ENCODE measurements at places on chromosomes 7 and 10.

DNA sequence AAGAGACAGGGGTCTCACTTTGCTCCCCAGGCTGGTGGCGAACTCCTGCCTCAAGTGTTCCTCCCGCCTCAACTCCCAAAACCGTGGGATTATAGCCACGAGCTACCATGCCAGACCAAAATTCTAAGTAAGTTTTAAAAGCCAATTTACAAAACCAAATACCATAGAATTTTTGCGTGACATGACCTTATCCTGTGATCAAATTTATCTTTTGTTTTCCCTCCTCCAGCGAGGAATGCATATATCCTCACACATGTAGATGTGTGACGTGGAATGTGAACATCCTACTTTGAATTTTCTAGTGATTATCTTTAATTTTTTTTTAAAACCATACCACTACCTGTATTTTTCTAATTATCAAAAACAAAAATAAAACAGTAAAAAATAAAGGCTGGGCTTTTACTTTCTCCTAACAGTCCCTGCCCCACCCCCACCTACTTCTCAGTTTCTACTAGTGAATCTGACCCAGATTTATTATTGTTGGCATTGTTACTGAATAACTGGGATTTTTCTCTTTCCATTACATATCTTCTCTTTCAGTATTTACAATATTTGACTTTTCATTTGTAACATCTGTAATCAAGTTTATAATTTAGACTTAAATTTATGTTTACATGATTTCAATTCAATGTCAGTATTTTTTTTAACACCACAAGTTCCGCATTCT is 26.0 kb downstream of the CYTH3 start:
- no peak for DNase-seq

DNA sequence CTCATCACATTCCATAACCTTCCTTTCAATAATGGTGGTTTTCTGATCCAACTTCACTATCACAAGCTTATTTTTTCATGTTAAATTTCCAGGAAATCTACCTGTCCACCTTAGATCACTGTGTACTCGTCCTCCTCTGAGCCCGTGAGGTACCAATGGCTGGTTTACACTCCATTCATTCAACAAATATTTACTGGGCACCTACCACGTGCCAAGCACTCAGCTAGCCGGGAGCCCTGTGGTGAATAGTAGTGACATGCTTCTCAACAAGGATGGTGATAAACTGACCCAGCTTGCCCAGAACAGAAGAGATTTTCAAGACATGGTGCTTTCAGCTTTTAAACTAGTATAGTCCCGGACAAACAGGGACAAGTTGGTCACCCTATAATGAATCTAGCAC is 98.2 kb downstream of the FAM204A start:
- DNase-seq, result no peak

DNA sequence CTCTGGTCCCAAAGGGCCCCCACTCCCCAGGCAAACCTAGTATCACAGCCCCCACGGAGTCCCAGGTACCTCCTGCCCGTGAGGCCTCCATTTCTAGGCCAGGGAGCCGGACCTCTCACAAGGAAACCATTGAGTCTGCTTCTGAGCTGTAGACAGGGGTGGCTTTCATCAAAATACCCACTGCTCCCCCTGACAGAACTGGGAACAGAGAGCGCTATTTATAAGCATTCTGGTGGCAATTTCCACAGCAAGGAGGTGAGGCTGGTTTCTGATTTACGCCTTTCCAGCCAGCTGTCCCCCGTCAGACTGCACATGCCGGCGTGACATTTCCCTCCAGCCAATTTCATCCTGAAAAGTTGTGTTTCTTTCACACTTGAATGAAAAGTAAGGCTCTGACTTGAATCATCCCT is 407.5 kb upstream of the PRKCQ start:
- DNase-seq, result no peak

GRCh38 chr10:131925011-131925649 is 24.3 kb downstream of the PPP2R2D start:
- no peak for DNase-seq

- DNase-seq, result no peak
Observed at GRCh38 chr7:36583318-36583717, 141.0 kb downstream of the AOAH start.

DNA sequence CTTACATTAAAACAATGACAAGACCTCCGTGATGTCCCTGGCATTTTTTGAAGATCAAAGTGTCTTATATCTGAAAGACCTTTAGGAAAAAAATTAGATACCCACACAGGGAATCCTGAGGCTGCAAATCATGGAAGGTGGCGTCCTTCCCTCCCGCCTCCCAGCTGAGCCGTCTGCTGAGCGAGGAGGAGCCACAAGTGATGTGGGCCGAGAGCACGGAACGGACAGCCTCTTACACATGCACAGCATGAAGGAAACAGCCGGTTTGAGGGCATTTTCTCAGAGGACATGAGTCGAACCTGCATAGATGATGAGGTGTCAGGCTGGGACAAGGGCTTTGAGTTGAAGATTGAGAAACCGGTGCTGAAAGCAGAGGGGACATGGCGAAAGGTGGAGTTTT is 163.3 kb downstream of the ADARB2 start:
- DNase-seq, result no peak

GRCh38 chr7:22662556-22663356 is 64.2 kb upstream of the IL6 start:
- no peak for DNase-seq

DNA sequence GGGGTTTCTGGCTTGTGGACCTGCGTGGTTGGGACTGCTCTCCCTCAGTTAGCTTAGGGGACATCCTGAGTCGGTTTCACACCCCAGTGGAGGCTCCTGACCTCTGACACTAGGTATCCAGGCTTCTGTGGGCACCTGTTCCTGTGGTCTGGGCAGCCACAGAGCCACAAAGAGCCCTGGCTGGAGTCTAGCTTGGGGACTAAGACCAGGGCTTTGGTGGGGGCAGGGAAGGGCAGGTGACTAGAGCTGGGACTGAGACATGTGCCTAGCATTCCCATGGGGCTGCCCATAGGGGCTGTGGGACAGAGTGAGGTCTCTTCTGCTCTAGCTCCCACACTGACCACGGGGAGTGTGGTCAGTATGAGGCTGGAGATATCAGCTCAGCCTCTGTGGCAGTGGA is 4.0 kb upstream of the TMEM270 start:
- DNase-seq, result no peak

- no peak for DNase-seq
Observed at GRCh38 chr10:26952094-26952493, 91.3 kb upstream of the ABI1 start.

DNA sequence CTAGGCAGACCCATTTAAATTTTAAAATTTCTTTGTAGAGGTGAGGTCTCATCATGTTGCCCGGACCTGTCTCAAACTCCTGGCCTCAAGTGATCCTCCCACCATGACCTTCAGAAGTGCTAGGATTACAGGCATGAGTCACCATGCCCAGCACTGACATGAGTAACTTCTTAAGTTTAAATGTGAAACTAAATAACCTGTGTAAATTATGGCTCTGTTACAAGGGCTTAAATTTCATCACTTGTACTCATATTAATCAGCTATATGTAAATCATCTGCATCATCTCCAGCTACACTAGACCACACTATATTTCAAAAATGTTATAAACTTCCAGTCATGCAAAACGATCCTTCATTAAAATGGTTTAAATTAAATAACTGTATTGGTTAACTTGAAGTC is 56.1 kb downstream of the ATAD1 start:
- DNase-seq, result no peak

GRCh38 chr10:95618101-95618500 is 38.4 kb downstream of the ALDH18A1 start:
- no peak for DNase-seq

DNA sequence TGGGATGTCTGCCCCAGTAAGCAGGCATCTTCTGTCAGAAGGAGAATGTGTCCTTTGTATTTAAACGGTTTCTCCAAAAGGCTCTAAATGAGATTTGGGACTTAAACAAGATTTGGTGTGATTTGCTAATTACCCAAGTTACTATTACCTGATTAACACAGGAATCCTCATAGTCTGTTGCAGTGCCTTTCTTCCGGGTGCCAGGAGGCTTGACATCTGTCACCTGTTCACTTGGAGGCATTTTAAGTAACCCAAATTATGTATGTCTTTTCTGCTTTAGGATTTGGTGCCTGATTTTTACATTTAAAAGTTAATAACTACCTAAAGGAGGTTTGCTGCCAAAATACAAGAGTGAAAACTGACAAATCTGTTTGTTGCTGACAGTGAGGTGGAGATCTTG is 587.9 kb upstream of the GALNT17 start:
- DNase-seq, result no peak

DNA sequence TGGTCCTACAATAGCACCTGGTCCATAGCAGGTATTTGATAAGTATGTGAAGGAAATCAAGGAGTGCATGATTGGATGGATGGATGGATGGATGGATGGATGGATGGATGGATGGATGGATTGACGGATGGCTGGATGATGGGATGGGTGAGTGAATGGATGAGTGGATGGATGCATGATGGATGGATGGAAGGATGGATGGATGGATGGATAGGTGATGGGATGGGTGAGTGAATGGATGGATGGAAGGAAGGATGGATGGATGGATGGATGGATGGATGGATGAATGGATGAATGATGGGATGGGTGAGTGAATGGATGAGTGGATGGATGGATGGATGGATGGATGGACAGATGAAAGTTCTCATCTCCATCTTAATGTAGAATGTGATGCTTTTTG is 231.0 kb upstream of the PPP2R2D start:
- no peak for DNase-seq

GRCh38 chr7:43590862-43591557 is 8.1 kb downstream of the STK17A start:
- no peak for DNase-seq

DNA sequence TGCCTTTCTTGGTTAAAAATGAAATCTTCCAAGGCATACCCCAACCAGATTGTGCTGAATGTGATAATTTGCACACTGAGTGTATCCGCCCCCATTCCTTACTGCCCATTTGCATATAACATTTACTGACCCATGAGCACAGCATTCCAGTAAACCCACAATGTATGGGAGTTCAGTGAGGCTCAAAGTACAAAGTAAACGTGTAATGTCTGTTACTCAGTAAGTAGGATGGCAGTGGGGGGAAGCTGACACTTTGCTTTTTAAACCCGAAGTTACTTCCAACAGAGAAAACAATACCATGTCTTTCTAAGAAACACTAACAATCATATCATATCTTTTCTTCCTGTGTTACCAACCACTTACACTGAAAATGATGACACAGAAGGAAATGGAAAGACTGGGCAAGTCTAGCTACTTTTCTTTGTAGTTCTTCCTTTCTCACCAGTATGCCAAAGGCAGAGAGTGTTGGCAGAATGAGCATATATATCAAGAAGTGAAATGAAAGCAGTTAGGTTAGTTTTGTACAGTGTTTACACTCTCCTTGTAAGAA is 27.1 kb upstream of the SOSTDC1 start:
- DNase-seq, result no peak

DNA sequence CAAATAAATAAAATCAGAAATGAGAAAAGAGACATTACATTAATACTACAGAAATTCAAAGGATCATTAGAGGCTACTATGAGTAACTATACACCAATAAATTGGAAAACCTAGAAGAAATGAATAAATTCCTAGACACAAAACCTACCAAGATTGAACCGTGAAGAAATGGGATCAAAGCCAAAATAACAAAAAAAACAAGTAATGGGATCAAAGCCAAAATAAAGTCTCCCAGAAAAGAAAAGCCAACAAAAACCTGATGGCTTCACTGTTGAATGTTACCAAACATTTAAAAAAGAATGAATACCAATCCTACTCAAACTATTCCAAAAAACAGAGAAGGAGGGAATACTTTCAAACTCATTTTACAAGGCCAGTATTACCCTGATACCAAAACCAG is 20.0 kb downstream of the GSDME start:
- no peak for DNase-seq

- DNase-seq, result no peak
Observed at GRCh38 chr7:137454767-137455166, 111.2 kb upstream of the PTN start.

DNA sequence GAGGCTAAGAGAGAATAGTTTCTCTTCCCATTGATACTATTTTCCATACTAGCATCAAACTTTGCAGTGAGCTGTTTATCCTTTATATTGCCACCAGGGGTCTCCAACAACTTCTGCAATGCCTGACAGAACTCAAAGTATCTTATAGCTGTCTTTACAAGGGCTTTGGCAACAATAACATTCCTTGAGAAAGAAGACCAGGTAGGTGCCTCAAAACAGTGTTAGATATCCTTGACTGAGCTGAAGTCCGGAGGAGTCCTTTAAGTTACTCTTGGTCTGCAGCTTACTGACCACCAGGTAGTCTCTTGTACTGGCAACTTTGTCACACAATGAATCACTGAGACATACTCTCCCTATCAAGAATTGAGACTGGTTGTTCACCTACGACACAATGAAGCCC is 30.0 kb upstream of the TES start:
- DNase-seq, result no peak

DNA sequence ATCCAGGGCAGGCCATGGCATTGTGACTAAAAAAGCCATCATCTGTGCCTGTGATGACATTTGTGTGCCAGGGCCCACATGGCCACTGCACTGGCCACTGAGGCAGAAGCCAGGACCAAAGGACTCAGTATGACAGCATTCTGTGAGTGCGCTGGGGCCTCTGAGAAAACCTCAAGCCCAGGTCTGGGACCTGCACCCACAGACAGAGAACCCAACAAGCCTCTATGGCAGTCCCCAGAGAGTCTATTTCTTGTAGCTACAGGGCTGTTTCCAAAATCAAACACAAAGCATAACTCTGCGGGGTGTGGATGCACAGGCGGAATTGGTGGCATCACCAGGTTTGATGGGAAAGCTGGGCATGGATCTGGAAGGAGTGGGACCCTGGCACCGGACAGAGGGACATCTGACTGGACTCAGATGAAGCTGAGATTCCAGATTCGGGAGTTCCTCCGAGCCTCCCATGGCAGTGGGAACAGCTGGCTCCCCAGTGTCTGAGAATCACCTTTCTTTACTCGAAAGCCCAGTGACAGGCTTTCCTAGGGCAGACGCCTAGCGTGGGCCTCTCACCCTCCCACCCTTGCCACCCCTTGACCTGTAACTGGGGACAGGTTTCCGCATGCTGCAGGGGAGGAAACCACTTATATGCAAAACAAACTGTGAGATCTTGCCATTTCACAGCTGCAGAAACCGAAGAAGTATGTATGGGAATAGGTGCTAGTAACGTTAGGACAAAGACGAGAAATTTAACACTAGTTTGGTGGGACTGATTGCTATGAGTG is 70.6 kb upstream of the RHEB start:
- DNase-seq, result no peak

GRCh38 chr7:19754521-19755116 is 18.8 kb downstream of the TMEM196 start:
- DNase-seq, result no peak

Measured in stimulated activated CD4-positive, alpha-beta T cell treated with anti-CD3 and anti-CD28 coated beads, TNF-alpha, amount 100 ng/mL, for 1 hour (primary cell).